Vagina (tissue), 2 donors: ENCODE measurements at places on chromosomes 4 and X.

DNA sequence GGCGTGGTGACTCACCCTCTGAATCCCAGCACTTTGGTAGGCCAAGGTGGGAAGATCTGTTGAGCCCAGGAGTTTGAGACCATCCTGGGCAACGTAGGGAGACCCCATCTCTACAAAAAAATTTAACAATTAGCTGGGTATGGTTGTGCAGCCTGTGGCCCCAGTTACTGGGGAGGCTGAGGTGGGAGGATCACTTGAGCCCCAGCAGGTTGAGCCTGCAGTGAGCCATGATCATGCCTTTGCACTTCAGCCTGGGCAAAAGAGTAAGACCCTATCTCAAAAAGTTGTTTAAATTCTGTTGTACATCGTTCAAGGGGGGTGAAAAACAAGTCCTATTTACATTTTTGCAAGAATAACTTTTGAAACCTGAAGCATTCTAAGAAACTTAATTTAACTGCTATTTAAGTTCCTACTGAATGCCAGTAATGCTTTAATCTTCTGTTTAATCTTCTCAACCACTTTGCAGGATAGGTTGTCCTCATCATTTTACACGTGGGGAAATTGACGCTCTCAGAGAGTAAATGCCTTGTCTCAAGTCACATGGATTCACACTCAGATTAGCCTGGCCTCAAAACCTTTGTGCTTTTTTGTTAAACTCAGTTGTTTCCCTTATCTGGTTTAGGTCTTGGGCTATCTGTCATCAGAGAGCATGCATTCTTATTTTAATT, 7.0 kb downstream of the STAG2 start:
- DNase-seq, result no peak

GRCh38 chr4:161907590-161907955, 256.2 kb downstream of the FSTL5 start:
- no peak for DNase-seq

- DNase-seq, result no peak
Measured at GRCh38 chrX:108088511-108088910, 2.8 kb downstream of the PSMD10 start.

GRCh38 chr4:158827543-158827981, 58.7 kb downstream of the FNIP2 start:
- no peak for DNase-seq

DNA sequence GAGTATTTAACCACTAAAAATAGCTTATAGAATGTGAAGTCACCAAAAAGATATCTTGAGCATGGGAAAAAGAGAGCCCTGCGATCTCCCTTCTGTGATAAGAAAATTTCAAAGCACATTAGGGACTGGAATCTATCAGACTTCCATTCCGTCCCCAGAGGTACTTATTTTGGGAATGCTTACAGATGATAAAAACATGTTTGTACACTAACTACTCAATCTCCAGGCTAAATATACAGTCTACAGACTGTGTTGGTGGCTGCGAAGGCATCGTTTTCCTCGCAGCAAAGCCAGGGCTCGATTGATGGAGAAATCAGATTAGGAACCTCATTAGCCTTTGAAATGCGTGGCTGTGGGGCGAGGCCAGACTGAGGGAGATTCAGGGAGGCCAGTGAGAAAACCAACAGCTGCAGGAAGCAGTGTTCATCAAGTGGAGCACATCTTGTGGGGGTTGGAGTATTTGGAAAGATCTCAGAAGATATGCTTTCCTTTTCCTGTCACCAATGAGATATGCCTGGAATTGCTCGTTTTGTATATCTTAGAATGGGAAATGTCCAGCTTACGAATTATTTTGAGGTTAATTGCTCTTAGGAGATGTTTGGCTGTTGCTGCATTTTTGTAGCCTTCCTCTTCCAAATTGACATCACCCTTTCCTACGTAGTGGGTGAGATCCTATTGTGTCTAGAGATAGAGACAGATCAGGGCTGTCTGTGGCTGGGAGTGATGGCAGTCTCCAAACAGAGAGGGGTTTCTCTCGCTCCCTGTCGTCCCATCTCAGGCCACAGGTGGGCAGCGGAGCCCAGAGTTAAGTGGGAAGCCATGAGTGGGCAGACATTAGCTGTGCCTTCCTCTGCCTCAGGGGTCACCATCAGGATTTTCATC, 224.9 kb upstream of the FAT1 start:
- no peak for DNase-seq

DNA sequence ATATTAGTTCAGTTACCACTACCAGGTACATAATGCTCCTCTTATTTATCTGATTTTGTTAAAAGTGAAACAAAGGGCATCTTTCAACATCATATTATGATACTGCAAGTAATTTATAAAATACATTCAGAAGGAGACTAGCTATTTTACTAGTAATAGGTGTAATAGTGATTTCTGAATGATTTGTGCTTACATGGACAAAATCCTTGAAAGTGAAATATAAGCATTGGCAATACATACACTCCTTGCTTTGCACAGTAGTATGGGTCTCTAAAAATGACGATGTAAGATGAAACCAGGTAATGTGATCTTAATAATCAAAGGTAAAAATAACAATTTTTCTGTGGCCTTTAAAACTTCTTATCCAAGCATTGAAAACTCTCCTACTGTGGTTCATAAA, 17.5 kb downstream of the MTHFD2L start:
- no peak for DNase-seq

- DNase-seq, result no peak
Measured at GRCh38 chr4:8771666-8772065, 100.0 kb downstream of the HMX1 start.

DNA sequence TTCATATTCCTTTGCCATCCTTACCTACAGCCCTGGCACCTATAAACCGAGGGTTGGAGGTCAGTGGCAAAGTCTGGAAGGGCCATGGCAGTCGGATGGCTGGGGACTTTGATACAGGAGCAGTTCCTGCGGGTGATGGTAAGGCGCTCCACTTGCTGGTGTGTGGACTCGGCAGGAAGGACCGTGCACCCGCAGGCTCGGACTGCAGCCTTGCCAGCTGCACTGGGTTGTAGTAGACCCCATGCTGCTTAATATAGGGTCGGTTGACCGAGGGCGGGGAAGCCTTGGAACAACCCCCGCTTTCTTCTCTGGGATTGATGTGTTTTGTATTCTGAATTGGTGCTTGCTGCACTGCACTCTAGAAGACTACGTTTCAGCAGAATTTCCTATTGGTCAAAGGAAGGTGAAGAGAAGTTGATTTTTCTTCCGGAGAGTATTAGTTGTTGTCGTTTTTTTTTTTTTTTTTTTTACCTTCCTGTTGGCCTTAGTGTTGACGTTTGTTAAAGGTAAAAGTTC, 638 bp downstream of the BLTP1 start:
- DNase-seq, result no peak

DNA sequence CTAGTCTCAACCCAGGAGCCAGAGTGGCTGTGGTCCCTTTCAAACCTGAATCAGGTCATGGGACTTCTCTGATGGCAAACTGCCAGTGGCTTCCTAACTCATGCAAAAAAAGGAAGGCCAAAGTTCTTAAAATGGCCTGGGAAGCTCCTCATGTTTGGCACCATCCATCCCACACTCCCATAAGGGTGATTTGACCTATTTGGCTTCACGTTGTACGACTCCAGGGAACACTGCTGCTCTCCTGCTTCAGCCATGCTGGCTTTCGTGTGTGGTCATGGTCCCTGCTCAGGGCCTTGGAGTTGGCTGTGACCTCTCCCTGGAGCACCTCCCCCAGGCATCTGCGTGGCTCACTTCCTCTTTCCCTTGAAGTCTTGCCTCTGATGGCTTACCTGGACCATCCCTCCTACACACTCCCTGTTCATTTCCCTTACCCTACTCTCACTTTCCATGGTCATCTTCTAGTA, 12.8 kb upstream of the TMSB4X start:
- DNase-seq, result no peak

GRCh38 chr4:150251752-150252190, 173.5 kb downstream of the DCLK2 start:
- no peak for DNase-seq

GRCh38 chr4:173398779-173399415, at the start of gene SCRG1:
SCRG1 (minus strand) TSS chr4:173399116; CDS start chr4:173391414, 7,702 bp downstream.
- no peak for DNase-seq

DNA sequence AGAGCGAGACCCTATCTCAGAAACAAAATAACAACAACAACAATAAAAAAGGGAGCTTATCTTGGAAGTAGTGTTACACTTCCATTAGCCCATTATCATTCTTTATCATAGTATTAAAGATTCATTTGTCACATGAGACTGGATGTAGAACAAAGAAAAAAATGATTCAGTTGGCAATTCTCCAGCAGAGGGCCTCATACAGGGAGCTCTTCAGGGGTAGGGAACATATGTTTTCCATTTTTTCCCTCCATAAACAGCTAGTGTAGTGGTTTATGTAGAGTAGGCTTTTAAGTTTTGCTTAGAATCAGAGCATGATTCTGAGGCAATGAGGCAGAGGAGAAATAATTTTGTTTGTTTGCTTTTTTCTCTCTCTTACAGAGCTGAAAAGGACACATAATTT, 5.8 kb downstream of the CPE start:
- DNase-seq, result no peak

DNA sequence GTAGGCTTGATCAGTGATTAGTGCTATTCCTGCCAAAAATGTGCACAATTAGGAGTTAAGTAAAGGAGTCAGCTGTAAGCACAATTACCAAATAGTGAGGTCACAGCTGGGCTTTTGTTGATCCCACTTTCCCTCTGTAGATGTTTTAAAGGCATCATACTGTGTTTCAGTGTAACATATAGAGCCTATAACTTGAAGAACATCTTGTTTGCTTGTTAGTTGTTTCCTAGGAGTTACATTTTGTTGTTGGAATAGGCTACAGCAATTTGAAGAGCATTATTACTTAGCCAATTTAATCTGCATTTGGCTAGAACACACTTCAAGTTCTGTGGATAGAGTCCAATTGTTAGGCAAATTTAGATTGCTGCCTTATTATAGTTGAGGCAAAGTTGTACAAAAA, 210.7 kb upstream of the MAD2L1 start:
- no peak for DNase-seq

- no peak for DNase-seq
Measured at GRCh38 chrX:29926056-29926455, 289.3 kb upstream of the MAGEB2 start.

DNA sequence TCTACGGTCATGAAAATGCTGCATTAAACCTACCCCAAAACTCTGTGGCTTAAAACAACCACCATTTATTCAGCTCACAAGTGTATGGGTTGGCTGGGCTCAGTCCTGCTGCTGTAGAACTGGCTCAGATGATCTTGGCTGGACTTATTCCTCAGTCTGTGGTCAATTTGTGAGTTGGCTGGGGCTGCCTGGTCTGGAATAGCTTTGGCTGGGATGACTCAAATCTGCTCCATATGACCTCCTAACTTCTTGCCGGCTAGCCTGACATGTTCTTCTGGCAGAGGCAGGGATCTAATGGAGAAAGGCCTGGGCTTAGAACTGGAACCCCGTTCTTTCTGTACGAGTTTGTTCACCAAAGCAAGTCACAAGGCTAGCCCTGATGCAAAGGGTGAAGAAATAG, 71.7 kb downstream of the CFAP299 start:
- DNase-seq, result no peak

DNA sequence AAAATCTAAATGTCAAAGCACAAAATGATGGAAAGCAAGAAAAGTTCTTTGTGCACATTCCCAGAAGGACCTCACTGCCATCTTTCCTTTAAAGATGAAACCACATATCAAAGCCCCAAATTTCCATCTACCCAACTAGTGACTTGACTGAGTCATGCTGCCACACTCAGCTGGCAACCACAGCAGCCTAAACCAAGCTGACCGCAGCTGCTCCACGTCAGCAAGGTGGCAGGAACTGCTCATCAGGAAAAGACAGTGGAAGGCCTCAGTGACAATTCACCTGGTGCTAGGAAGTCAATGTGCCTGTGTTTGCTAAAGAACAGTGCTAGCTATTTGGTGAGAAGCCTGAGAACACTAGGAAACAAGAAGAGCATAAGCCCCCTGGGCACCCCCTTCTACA, 26.1 kb downstream of the ACOX3 start:
- no peak for DNase-seq

- DNase-seq, result no peak
Measured at GRCh38 chrX:135707880-135708279, 5.6 kb upstream of the CT45A1 start.

GRCh38 chrX:138128027-138128671, 562.2 kb downstream of the ZIC3 start:
- DNase-seq, result no peak

- no peak for DNase-seq
Measured at GRCh38 chr4:744212-744841, 38.7 kb downstream of the PCGF3 start.

DNA sequence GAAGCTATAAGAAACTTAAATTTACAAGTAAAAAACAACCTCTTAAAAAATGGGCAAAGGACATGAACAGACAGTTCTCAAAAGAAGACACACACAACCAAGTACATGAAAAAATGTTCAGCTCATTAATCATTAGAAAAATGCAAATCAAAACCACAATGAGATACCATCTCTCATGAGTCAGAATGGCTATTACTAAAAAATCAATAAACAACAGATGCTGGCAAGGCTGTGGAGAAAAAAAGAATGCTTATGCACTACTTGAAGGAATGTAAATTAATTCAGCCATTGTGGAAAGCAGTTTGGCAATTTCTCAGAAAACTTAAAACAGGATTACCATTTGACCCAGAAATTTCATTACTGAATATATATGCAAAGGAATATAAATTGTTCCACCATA, 666.3 kb upstream of the GRIA3 start:
- DNase-seq, result no peak

GRCh38 chrX:84182516-84182915, 5.5 kb downstream of the RPS6KA6 start:
- DNase-seq, result no peak

DNA sequence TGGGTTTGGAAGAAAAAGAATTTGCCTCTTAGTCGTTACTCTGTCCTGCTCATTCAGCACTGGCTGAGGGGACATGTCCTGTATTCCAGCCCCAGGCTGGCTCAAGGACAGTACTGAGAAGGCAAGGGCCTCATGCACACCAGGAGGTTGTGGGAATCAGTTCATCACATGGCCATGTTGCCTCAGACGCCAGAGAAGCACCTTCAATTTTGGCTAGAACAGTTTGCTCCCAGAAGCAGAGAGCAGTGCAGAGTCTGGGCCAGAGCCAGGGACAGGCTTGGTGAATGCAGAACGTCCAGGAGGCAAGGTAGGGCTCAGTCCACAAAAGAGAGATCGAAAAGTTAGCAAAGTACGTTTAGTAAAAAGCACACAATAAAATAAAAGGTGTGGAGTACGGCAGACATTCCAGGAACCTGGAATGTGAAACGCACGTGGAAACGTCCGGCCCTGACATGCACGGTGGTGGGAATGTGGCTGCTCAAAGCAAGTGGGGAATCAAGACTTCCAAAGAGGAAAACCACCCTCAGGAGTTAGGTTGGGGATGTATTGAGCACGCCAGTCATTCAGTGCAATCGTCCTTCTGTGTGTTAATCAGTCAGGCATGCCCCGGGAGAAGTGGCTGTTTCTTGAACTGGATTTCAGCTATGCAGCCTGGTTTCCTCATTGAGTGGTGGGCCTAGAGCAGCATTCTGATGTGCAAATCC, 1.2 kb upstream of the SLC2A9 start:
- DNase-seq, result no peak

- DNase-seq, result no peak
Measured at GRCh38 chr4:33959519-33959918, 2284.8 kb downstream of the ARAP2 start.
